ENCODE measurements at places on chromosomes 13 and 19. TPM values are rescaled to one million over a fixed set of nuclear protein-coding genes. Genes with fewer than 3 reads are reported as not detected.

CYP4F12 gene
- total RNA-seq = not detected

DNA sequence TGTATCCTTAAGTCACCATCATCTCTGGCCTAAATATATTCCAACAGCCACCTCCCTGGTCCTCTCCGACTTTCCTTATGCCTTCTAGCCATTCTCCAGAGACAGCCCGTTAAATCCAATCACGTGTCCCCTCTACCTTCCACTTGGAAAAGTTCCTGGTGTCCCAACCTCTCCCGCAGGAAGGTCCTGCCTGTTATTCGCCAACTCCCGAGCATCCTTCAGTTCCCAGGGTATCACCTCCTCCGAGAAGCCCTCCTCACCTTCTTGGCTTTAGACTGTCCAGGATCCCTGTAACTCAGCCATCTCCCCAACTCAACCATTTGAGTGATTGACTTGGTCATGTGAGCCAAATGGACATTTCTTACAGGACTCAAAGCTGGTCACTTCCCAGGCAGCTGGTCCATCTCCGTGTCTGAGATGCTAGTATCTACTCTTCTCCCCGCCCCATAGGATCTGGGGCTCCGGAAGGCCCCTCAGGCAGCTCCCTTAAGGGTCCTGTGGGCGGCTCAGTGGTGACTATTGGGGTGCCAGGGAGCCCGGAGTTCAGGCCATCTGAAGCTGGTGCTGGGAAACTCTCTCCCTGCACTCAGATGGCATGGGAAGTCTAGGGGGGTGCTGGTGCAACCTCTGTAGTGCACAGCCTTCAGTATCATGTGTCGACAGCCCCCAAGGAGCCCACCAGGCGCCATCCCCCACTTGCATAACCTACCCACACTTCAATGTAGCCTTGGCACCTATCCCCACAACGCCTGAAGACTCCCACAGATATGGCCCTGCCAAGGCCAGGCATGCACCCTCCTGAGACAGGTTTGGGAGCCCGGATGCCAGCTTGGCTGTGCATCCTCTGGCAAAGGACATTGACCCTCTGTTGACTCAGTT lies 27.9 kb upstream of the NANOS3 start:
- DNase-seq = no peak

DNA sequence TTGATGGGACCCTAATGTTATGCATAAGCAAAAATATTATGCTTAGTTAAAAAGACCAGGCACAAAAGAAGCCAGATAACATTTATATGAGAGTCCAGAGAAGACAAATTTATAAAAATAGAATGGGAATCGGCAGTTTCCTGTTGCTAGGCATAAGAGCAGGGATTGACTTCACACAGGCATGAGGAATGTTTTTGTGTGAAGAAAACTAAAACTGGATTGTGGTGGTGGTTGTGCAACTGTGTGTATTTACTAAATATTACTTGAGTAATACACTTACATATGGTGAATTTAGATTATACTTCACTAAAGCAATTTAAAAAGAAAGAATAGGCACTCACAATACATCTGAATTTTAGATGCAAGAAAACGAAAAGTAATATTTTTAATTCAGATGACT lies 108.3 kb downstream of the SLITRK1 start:
- no peak for DNase-seq

DNA sequence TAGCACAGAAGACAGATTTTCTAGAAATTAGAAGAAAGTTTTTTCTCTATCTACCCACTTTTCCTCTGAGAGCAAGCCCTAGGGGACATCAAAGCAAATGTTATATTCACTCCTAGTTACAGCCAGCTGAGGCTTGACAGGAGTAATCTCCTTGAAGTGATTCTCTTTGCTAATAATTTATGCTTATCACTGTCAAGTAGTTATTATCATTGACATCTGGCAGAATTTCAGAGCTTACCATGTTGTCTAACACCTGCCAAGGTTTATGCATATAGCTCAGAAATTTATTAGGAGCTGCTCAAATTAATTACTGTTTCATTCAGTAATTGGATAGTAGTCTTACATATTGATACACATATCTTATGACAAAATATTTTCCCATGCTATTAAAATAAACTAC lies 465.9 kb upstream of the ATXN8OS start:
- no peak for DNase-seq

DNA sequence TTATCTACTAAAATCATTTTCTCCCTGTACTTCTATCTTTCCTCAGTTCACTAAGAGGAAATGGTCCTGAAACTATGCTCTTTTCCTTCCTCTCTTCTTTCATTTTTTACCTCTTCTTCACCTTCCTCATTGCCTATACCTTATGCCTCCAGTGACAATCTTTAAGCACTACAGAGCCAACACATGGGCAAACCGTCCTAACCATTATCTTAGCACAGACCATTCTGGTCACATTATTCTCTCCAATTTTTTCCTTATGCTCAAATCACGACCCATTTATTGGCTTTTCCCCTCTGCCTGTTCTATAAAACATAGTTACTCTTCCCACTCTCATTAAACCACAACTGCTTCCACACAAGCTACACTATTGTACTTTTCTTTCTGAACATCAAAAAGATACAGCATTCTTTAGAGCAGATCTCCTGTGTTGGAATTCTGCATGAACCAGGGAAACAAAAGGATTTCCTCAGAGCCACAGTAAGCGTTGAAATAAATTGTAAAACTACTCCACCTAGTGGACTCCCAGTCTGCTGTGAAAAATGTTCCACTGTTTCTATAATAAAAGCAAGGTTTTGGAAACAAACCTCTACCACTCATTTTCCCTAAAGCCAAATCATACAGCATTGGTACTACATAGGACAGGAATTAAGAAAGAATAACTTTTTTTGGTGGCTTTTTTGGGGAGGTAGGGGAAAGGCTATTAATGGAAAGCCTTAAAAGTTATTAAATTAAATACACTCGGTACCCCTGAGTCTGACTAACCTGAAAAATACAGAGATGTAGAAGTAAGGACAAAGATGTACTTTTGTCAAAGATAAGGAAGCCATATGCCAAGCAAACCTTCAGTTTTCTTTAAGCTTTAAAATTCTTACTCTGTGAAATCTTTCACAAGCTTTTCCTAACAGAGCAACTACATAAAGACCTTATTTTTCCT lies 19.5 kb downstream of the NUFIP1 start:
- DNase-seq = no peak

CBARP gene
- 1.6 TPM for total RNA-seq

CDX2 gene
- not detected for total RNA-seq

MPV17L2 gene
- 14.0 TPM for total RNA-seq

GRCh38 chr13:51626749-51627148 lies 42.5 kb downstream of the WDFY2 start:
- DNase-seq = no peak

DNA sequence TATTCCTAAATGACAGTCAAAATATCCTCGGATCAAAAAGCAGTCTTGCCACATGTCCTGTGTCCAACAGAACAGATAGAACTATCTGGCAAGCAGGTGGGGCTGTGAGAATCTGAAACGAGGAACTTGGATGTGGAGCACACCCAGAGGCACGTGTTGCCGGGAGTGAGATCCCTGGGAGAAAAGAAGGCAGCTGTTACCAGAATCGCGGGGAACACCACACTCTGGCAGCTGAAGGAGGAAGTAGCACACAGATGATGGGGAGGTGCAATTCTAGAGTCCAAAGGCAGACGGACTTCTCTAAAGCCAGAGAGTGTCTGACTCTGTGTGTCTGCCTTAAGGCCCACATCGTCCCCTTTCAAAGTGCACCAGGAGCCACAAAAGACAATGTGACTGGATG lies 22.3 kb downstream of the SLC7A1 start:
- DNase-seq = no peak

GRCh38 chr19:38580080-38580479 lies 37.7 kb downstream of the MAP4K1 start:
- DNase-seq = no peak

- DNase-seq = no peak
Measured at GRCh38 chr13:54628383-54628782, 1599.8 kb downstream of the OLFM4 start.

- DNase-seq = no peak
Measured at GRCh38 chr13:32121316-32121715, 89.7 kb downstream of the FRY start.

DNA sequence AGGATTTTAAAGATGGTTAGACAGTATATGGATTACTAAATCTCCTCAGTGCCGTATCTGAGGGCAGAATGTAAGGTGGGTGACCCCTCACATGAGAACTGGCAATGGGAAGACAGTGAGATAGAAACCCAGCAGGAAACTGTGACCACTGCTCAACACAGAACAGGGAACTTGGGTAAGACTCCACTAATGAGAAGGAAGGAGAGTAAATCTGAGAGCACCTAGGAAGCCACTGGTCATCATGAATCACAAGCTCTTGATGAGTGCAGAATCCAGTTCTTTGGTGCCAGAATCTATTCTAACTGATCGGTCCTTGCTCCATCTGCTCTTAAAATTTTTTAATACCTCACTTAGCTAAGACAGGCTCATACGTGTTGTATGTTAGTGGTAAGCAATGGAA lies 261.8 kb downstream of the KLF12 start:
- DNase-seq = no peak

GRCh38 chr13:43088093-43088511 lies 64.7 kb downstream of the DNAJC15 start:
- no peak for DNase-seq

DNA sequence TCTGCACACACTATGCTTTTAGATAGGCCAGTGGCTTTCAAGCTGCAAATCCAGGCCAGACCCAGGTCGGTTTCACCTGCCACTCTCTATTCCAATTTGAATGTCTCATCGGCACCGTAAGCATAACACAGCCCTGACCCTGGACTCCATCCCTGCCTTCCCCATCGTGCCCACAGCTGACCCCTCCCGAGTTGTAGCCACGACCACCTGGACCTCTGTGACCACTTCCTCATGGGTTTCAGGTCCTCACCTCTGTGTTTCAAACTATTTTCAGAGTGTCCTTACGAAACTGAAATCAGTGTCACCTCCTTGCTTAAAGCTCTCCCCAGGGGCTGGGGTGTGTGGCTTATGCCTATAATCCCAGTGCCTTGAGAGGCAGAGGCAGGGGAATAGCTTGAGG lies 9.0 kb upstream of the HSH2D start:
- no peak for DNase-seq

- no peak for DNase-seq
Measured at GRCh38 chr13:25632166-25632888, 260.6 kb downstream of the ATP8A2 start.

- DNase-seq = no peak
Measured at GRCh38 chr19:12880551-12881171, 588 bp downstream of the DNASE2 start.

ZNF225 gene
- total RNA-seq = 2.7 TPM

TUBB4A gene
- 9.4 TPM for total RNA-seq

AMH gene
- 2.9 TPM for total RNA-seq

MISP3 gene
- 4.2 TPM for total RNA-seq

DNA sequence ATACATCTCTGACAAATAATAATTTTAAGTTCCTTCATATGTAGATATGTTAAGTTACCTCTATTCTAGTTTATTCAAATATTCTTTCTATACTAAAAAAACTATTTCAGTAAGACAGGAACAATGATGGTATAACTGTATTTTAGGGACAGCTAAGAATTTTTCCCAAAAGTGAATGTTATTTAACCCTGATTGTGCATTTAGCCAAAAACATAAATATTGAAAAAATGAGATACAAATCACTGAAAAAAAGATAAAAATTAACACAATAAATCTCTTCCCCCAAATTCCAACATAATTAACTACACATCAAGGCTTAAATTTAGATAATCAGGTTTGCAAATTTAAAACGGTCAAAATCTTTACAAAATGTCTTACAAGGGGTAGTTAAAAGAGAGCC lies 58.1 kb downstream of the KCNRG start:
- no peak for DNase-seq

- no peak for DNase-seq
Measured at GRCh38 chr13:71831716-71832115, 35.3 kb downstream of the DACH1 start.

ZNF490 gene
- total RNA-seq = 5.2 TPM

KLC3 gene
- total RNA-seq = 0.35 TPM

- no peak for DNase-seq
Measured at GRCh38 chr19:9620842-9621155, 233 bp downstream of the ZNF561 start.

GRCh38 chr19:55622242-55622969 lies 2.0 kb downstream of the ZNF784 start:
- no peak for DNase-seq

LRRC63 gene
- total RNA-seq = 0.16 TPM

DNA sequence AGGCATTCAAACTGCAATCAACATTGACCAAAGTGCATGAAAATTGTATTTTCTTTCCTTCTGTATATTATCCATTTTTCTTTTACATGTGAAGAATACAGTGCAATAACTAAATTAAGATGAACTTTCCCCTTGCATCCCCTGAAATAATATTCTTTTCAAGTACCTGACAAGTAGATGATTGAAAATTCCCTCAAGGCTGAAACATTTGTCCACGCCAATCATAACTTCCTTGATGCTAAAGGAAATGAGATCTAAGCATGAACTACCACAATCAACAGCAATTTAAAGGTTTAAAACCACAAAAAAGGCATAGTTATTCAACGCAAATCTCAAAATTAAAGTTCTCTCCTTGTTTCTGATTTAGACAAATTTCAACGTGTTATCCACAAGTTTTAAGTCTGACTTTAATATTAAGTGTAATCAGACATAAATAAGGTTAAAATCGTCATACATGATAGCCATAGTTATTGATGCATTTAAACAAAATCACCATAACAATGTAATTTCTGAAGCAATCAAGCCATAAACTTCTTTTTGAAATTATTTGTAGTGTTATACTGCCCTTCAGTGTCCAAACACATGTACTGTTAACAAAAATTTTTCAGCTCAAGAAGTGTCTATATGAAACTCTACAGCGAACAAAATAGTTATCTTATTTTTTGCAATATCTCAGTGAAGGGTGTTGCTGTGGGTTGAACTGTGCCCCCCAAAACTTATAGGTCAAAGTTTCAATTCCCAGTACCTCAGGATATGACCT lies 169.5 kb downstream of the DCLK1 start:
- DNase-seq = no peak

DNA sequence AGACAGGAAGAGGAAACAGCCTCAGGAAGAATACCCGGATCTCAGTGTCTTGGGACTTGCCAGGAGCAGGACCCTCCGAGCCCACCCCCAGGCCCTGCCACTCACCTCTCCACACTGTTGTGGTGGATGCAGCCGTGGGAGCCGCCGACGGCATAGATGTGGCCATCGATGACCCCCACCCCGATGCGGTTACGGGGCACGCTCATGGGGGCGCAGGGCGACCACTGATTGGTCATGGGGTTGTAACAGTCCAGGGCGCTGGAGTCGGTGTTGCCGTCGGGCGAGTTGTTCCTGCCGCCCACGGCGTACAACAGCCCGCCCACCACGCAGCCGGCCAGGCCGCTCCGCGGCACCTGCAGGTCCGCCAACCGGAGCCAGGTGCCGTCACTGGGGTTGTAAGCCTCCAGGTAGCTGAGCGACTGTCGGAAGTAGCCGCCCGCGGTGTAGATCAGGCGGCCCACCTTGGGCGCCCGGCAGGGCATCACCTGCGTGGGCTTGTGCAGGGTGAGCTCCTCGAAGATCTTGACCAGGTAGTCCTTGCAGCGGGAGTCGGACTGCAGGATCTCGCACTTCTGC lies 11.6 kb downstream of the KEAP1 start:
- no peak for DNase-seq
